ENCODE measurements at places on chromosomes 2 and 18.

GRCh38 chr18:51339856-51340255 lies 142.4 kb upstream of the MEX3C start:
- peak; percentile 14 for DNase-seq

DNA sequence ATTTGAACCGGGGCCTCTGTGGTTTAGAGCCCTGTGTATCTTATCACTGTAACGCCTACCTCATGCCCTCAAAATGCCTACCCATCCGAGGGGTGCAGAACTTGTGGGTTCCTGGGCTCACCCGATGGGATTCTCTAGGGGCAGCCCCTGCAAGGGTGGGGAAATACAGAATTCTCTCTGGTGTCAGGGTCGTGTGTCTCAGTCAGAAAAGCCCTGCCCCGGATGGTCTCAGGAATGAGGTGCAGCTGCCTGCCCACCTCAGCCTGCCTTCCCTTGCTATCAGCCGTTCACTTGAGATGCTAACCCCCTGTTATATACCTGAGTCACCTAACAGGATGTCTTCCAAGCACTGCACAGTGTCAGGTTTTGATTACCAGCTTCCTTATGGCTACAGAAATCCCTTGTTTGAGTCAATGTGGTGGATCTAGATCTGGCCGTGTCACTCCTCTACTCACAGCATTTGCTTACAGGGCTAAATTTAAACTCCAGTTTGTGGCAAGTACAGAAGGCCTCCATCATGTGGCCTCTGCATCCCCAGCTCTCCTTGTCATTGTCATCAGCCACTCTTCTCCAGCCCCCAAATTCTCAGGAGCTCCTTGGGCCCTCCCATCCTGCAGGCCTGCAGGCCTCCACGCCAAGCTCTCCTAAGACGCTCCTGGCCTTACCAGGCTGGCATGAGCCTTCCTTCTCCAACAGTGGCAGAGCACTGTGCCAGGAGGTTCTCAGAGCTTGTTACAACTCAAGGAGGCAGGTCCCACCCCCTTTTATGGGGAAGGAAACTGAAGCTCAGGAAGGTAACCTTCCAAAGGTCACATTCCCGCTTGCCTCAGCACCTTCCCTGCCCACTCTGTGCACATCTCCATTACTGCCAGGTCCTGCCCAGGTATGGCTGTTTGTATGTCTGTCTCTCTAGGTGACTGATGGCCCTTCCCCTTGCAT lies 14.3 kb upstream of the MAP3K2 start:
- DNase-seq = no peak

DNA sequence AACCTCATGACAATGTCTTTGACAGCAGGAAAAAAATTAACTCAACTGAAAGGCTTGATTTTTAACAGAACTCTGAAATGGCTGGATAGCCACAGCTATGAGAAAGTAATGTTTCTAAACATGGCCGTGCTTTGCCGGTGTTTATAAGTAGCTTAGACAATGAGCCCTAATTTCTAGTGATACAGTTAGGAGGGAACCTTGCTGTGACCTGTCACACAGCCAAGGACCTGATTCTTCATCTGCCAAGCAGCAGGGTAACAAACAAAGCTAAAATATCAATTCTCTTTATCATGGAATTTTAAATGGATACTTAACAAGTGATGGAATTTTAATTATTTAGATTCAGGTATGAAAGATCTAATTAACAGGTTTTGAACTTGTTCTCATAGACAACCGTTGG lies 24.3 kb upstream of the DYNC2LI1 start:
- DNase-seq = no peak

GRCh38 chr2:2799151-2799697 lies 468.1 kb upstream of the MYT1L start:
- no peak for DNase-seq

DNA sequence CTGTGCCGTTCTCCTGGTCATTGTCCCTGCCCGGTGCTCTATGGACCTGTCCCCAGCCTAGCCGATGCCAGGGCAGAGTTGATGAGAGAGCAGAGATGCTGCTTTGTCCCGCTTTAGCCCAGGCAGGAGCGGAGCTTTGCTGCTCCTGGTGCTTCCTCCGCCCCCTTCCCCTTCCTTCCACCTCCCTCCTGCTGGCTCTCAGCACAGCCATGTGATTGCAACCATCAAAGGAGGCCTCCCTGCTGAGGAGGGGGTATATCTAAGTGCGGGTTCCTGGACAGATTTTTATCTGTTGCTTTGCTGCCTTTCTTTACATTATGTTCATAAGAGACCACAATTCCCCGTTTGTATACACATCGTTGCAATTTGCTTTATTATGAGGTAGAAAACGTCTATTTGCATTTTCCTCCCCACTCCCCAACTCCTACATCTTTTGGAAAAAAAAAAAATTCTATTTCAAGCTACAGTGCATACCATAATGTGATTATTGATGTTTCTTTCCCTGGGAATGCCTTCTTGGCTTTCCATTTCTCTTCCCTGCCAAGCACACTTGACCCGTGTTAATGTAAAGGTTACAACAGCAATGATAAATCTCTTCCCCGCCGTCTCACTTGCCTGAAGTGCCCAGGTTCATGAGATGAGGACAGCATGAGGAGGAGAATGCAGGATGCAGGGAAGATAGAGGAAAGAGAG lies 25.4 kb downstream of the ALPK2 start:
- DNase-seq = no peak

GRCh38 chr2:88016086-88016959 lies at the start of gene RNU2-63P:
TSS of gene RNU2-63P (minus strand) at chr2:88016547.
- DNase-seq = peak; percentile 68

GRCh38 chr2:205235434-205235833 lies 446.9 kb upstream of the NRP2 start:
- no peak for DNase-seq

DNA sequence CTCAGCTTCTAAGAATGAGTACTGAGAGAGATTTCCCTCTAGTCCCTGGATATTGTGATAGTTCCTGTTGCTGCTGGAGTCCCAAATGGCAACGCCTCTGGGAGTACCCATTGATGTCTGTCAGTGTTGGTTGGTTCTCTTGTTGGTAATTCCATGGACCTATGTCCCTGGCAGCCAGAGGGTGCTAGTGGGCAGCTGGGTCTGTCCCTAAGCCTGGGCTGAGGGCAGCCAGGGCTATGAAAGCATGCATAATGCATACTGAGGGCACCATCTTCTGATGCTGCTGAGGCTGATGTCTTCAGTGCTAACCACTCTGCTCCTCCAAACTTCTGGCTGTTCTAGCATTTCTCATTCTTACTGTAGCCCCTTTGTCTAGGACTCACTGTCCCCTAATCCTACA lies 35.9 kb downstream of the NABP1 start:
- no peak for DNase-seq

- DNase-seq = no peak
These were observed 498 bp downstream of the TGOLN2 start for GRCh38 chr2:85327160-85327821.

DNA sequence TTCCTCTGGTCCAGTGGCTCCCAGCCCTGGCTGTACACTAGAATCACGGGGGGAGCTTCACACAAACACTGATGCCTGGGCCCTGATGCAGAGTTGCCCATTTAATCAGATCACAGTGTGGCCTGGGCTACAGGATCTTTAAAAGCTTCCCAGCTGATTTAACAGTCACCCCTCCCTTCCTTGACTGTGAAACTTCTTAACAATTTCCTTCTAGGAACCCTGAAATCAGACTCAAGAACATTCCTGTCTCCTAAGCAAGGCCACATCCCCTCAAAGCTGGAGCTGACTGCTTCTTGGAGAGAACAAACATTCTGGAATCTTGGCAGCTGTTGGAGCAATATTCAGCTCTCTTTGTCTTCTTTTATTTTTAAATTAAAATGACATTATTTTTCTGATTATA lies 88.7 kb downstream of the ADD2 start:
- DNase-seq = no peak

DNA sequence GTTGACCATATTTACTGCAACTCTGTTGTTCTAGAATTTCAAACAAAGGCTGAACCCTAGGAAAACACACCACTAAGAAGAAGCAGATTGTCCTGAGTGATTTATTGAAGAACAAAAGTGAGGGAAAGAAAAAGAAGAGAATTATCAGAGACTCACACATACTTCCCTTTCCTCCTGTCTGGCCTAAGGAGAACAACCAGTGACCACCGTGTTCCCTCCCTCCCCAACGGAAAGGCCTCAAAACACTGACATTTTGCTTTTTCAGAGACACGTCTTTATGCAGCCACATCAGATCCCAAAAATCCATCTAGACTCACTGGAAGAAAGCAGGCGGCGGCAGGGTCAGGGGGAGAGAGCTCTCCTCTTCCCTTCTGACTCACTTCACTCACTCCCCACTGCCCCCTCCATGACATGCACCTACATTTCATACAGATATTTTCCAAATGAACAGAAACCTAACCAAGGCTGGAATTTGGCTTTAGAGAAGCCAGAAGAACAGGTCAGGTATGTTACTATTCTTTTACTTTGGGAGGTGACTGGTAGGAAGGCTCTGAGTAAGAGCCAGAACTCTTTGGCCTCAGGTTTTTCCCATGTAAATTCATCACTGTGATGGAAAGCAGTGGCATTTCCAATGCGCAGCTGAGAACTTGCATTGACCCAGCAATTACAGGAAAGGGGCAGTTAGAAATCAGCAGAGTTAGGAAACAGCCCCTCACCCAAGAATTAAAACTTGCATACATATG lies 169.9 kb downstream of the BCL11A start:
- no peak for DNase-seq

GRCh38 chr2:134449157-134449556 lies 195.3 kb downstream of the MGAT5 start:
- DNase-seq = no peak

- no peak for DNase-seq
These were observed 550.1 kb downstream of the SPAG16 start for GRCh38 chr2:213834331-213834730.

DNA sequence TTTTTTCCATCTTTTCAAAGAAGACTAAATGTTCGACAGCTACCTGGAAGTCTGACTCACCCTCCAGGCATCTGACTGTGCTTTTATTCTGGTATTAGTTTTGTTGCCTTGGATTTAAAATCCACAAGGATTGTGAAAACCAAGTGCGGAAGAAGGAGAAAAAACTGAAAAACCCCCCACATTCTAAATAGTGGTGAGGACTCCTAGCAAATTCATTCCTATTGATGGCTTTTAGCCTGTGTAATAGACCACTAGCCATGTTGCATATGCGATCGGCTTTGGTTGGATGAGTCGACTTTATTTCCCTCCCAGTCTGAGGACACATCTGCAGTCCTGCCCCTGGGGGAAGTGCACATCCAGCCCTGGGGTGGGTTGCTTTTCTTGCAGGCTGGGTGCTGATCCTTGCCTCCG lies 16.9 kb downstream of the LDLRAD4 start:
- no peak for DNase-seq

GRCh38 chr2:180625006-180625844 lies 355.2 kb upstream of the UBE2E3 start:
- DNase-seq = no peak

DNA sequence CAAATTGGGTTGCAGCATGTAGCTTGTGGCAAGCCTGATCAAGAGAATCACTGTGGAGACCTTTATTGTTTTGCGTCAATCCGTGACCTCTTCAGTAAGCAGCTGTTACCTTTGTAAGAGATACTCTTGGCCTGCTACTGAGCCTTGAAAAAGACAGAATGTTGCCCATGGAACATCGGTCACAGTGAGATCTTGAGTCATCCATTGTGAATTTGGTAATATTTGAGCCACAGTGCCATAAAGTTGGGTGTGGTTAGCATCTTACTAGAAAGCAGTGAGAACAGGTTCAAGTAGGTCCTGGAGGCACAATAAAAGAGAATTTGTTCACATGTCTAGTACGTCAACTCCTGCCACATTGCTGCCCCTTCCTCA lies 12.7 kb upstream of the EFR3B start:
- DNase-seq = no peak

DNA sequence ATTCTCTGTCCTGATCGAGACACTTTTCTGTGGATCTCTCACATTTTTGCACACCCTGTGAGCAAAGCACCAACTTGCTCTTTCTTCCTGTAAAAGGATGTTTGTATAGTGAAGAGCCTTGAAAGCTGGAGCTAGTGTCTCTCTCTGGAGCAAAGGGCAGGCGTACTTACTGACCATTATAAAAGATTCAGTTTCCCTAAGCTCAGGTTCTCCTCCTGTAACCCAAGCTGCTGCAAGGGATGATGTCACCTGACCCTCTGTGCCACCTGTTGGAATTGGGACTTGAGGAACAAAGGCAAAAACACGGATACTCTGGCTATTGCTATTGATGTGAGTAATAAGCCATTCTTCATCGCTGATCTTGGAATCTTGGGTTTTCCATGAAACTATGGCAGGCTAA lies 52.6 kb upstream of the NEMP2 start:
- DNase-seq = no peak

GRCh38 chr2:16741498-16741897 lies 75.9 kb upstream of the CYRIA start:
- DNase-seq = no peak

- DNase-seq = no peak
These were observed 1299.2 kb downstream of the CNTNAP5 start for GRCh38 chr2:125324273-125324672.

- no peak for DNase-seq
These were observed 7.8 kb downstream of the CCDC74A start for GRCh38 chr2:131535526-131535925.

- no peak for DNase-seq
These were observed 47.7 kb upstream of the POMC start for GRCh38 chr2:25215948-25216679.

- no peak for DNase-seq
These were observed 16.1 kb downstream of the ADD2 start for GRCh38 chr2:70751881-70752280.

DNA sequence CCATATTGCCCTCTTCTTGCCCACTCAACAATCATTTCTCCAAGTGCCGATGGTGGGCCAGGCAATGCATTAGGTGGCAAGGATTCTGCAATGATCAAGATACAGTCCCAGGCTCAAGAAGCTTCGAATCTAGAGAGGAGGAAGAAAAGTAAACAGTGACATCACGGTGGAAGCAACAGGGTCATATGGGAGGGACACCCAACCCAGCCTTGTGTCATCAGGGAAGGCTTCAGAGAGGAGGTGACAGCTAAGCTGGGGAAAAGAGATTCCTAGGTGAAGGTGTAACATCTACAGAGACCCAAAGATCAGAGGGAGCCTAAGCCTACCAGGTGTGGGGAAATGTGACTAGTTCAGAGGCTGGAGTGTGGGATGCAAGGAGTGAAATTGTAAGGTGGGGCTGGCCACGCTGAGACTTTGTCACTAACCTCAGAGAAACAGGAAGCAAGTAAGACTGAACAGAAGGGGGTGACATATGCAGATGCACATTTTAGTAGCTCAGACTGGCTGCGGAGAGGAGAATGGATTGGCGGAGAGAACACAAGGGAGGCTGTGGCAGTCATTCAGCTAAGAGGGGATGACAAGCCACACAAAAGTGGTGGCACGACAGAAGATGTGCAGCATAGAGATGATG lies 104.9 kb downstream of the ANKRD44 start:
- no peak for DNase-seq

Data from NCI-H1105 treated with DMSO at 0.1 percent for 48 hours (cell line).